GM12878 (cell line): ENCODE measurements at places on chromosomes 6 and 20. TPM values are rescaled to one million over a fixed set of nuclear protein-coding genes. Genes with fewer than 3 reads are reported as not detected.

DNA sequence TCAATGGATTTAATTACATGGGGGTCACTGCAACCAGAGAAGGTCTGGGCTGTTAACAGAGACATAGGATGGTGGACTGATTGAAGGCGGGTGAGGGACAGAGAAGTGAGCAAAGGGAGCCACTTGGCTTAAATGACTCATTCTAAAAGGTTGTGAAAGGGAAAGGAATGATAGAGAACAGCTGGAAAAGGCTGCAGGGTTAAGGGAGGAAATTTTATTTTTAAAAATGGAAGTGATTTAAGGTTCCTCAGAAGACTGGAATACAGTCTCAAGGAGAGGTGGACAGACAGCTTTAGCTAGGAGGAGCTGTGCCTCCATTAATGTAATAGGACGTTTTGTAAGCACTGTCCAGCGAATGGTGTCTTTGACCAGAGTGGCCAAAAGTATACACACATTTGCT is 46.7 kb downstream of the RGS17 start:
- no peak for DNase-seq
- H3K27me3 ChIP-seq: no peaks in the 10 kb centered on the region
- no peaks in the 10 kb centered on the region for H3K36me3 ChIP-seq
- H3K4me1 ChIP-seq: no peaks in the 10 kb centered on the region
- H3K4me3 ChIP-seq: no peak overlapping the region
- no peak overlapping the region for H3K27ac ChIP-seq

- H3K27me3 ChIP-seq: no peaks in the 10 kb centered on the region
- H3K27ac ChIP-seq: no peak overlapping the region
- H3K4me1 ChIP-seq: no peaks in the 10 kb centered on the region
- no peaks in the 10 kb centered on the region for H3K36me3 ChIP-seq
- DNase-seq: no peak
These were observed 60.3 kb downstream of the ADGRB3 start for GRCh38 chr6:68695403-68695802.

DNA sequence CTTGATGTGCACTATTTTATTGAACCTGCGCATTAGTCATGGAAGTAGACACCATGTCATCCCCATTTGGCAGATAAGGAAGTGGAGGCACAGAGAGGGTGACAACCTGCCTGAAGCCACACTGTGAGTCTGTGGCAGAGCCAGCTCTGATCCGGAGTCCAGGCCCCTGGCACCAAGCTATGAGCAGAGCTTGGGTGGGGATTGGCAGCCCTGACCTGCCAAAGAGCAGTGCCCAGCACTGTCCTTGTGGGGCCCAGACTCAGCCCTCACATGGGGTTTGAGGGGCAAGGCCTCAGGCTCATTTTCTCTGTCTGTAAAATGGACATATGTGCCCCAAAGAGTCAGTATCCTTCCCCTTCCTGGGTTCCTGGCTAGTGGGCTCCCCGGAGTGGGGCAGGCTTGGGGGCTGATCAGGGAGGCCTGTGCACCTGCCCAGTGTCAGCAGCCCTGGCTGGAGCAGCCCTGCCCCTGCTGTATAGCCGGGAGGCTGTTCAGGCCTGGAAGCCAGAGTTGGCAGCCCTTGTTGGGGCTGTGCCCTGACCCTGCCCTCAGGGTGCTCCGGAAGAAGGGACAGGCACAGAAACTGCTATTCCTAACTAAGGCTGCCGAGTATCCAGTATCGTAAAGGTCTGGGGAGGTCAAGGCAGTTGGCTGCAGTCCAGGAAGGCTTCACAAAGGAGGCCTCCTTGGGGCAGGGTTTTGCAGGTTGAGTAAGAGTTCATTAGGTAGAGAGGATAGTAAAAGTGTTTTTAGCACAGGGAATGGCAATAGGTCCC is 38.7 kb downstream of the TGM2 start:
- DNase-seq: no peak
- H3K4me3 ChIP-seq: no peak overlapping the region
- no peaks in the 10 kb centered on the region for H3K27me3 ChIP-seq
- H3K27ac ChIP-seq: no peak overlapping the region
- no peaks in the 10 kb centered on the region for H3K36me3 ChIP-seq

DNA sequence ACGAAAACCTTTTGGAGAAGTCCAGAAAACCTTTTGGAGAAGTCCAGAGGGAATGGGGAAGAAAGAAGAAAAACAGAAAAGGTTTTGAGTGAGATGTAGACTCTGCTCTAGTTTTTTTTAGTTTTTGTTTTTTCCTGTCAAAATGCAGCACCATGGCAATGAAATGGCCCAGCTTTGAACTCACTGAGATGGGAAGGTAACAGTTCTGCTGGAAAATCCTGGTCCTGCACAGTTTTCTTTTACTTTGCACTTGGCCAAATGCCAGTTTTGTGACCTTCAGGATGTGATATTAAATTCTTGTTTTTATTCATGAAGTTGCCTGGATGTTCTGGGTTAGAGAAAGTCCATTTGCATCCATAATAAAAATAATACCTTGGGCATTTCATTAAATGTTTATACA is 145.7 kb downstream of the CFAP61 start:
- DNase-seq: no peak
- H3K36me3 ChIP-seq: no peaks in the 10 kb centered on the region
- no peak overlapping the region for H3K4me3 ChIP-seq
- no peaks in the 10 kb centered on the region for H3K27me3 ChIP-seq
- H3K4me1 ChIP-seq: no peaks in the 10 kb centered on the region; the same call in 1 of the 2 replicates
- no peak overlapping the region for H3K27ac ChIP-seq

- no peak for DNase-seq
- no peak overlapping the region for H3K4me3 ChIP-seq
- no peaks in the 10 kb centered on the region for H3K36me3 ChIP-seq
These were observed 6.8 kb downstream of the KCNQ2 start for GRCh38 chr20:63465380-63466249.

- no peak overlapping the region for H3K4me3 ChIP-seq
- no peaks in the 10 kb centered on the region for H3K27me3 ChIP-seq
- no peak overlapping the region for H3K27ac ChIP-seq
These were observed 12.0 kb downstream of the CEBPB start for GRCh38 chr20:50202677-50203076.

- DNase-seq: no peak
- H3K4me1 ChIP-seq: no peaks in the 10 kb centered on the region
- H3K4me3 ChIP-seq: no peak overlapping the region
- no peak overlapping the region for H3K27ac ChIP-seq
These were observed 84.7 kb downstream of the CD164 start for GRCh38 chr6:109297406-109298110.

- H3K27ac ChIP-seq: no peak overlapping the region
- H3K4me1 ChIP-seq: no peaks in the 10 kb centered on the region
These were observed 28.4 kb downstream of the LYRM2 start for GRCh38 chr6:89610149-89610642.

DNA sequence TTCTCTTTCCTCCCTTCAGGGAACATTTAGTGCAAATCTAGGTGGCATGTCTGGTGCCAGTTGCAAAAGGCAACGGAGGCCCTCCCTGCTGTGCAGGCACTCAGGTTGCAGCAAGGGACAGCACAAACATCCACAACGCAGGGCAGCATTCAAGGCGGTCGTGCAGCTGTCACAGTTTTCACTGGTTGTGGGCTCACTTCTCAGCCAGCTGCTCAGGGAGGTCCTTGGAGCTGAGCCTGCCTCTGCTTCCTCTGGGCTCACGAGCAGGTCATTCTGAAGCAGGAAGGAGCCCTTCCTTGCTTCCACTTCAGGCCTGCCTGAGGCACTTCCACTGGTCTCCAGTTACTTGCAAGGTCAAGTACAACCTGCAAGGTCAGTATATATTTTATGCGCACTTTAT is 3.8 kb upstream of the NPEPL1 start:
- H3K27me3 ChIP-seq: no peaks in the 10 kb centered on the region
- H3K4me3 ChIP-seq: no peak overlapping the region
- H3K36me3 ChIP-seq: no peaks in the 10 kb centered on the region
- H3K4me1 ChIP-seq: peaks cover 5% of the 10 kb centered on the region; the same call in 1 of the 2 replicates

- H3K4me3 ChIP-seq: no peak overlapping the region
- no peaks in the 10 kb centered on the region for H3K36me3 ChIP-seq
- no peak for DNase-seq
- H3K4me1 ChIP-seq: no peaks in the 10 kb centered on the region
- H3K27me3 ChIP-seq: peaks cover 4% of the 10 kb centered on the region
These were observed 263.8 kb upstream of the FOXQ1 start for GRCh38 chr6:1047981-1048541.

DNA sequence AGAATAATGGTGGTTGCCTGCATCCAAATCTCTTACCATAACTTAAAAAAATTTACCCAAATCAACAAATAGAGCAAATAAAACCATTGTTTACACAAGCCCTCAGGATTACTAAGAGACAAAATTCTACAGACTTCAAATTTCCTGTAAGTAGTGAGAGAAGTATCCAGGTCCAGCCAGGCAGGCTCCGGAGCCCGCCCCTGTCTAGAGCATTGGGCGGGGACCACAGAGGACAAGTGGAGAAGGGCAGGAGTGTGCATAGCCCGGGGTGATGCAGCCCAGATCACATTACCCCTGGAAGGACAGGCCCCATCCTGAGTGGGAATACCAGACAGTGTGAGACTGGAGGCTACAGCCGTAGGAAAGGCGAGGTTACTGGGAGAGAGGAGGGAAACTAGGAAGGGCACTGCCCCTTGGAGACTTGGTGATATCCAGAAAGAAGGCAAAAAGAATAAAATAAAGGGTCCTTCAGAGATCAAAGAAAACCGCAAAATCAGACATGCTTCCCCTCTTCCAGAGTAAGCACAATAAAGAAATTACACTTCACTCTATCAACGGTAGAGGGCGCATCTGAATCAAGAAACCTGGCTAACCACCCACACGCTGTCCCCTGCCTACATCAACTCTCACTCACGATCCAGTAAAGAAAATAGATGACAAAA is 26.6 kb downstream of the RIN2 start:
- H3K4me3 ChIP-seq: no peak overlapping the region
- DNase-seq: peak; percentile 9
- no peak overlapping the region for H3K27ac ChIP-seq
- no peaks in the 10 kb centered on the region for H3K36me3 ChIP-seq
- H3K27me3 ChIP-seq: no peaks in the 10 kb centered on the region

GRCh38 chr20:59676126-59676850 is 71.9 kb downstream of the PHACTR3 start:
- no peaks in the 10 kb centered on the region for H3K36me3 ChIP-seq
- H3K27me3 ChIP-seq: no peaks in the 10 kb centered on the region
- H3K4me1 ChIP-seq: no peaks in the 10 kb centered on the region
- no peak overlapping the region for H3K4me3 ChIP-seq
- no peak overlapping the region for H3K27ac ChIP-seq
- no peak for DNase-seq

- no peak overlapping the region for H3K4me3 ChIP-seq
- no peak for DNase-seq
- H3K36me3 ChIP-seq: no peaks in the 10 kb centered on the region
- no peaks in the 10 kb centered on the region for H3K4me1 ChIP-seq
These were observed 569.1 kb upstream of the ID4 start for GRCh38 chr6:19268117-19268516.

DNA sequence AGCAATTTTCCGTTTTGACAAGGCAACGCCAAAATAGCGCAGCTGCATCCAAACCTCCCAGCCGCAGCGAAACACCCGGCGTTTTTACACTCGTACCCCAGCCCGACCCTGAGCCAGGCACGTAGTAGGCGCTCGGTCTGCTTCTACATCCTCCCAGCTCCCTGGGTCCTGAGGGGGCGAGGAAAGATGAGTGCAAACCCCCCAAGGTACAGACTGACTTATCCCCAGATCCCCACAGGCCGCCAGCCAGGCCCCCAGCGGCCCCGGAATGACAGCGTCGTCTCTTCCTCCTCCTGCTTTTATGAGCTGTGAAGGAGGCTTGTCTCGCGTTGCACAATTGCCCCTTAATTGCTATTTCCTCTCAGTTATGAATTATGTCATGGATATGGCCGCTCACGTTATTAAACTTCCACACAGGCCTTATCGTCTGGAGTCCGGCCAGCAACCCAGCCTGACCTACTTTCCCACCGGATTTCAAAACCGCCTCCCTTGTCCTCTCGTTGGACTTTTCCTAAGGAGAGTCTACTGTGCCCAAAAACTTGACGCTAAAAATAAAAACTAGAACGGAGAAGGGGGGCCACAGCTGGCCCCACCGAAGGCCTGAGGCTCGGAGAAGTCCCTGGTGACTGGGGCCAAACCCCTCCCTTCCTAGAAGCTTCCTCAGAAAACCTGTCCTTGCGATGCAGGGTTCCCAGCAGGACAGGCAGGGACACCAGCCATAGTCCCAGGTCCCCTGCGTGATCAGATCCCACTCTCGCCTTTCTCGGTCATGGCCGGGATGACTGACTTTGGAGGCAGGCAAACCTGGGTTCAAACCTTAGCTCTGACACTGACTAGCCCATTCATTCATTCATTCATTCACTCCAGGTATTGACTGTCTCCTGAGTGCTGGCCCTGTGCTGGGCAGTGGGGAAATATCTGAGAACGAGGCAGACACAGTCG is 130.9 kb upstream of the PTPN1 start:
- H3K36me3 ChIP-seq: no peaks in the 10 kb centered on the region
- no peak overlapping the region for H3K27ac ChIP-seq
- DNase-seq: no peak

DNA sequence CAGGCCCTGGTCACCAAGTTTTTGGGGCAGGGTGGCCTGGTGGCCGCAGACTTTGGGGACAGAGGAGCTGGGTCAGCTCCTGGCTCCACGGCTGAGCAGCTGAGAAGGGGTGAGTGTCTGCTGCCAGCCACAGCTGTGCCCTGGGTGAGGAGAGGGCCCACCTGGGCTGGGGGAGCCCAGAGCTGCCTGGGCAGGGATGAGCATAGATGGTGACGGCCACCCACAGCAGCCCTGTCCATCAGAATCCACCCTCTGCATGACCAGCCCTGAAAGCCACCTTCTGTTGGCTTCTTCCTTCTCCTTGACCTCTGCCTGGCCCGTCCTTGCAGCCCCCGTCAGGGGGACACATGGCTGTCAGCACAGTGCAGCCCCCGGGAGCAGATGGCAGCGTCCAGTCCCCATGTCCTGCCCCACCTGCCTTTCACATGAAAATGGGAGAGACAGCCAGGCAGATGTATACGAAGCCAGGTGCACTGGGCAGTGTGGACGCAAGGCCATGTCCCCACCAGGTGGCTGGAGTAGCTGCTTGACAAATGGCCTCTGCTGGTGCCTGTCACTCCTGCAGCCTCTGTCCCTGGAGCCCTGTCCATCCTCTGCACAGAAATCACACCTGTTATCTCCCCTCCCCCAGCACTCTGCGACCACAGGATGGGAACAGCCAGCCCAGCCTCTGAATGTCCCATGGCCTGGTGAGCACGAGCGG is 220.8 kb downstream of the PREX1 start:
- H3K4me3 ChIP-seq: no peak overlapping the region
- peaks cover 18% of the 10 kb centered on the region for H3K4me1 ChIP-seq
- no peaks in the 10 kb centered on the region for H3K27me3 ChIP-seq
- no peaks in the 10 kb centered on the region; the same call in 1 of the 2 replicates for H3K36me3 ChIP-seq

Gene HEY2
- 0.14 and 0.48 TPM in 2 replicates for polyA plus RNA-seq

Gene EYA2
- polyA plus RNA-seq: not detected in 2 replicates

Gene C4B
- polyA plus RNA-seq: 0.86 and 1.2 TPM in 2 replicates
